ENCODE measurements at places on chromosomes 13 and 19.
A peak's percentile ranks its signal among the peaks of the same experiment; 100 is the strongest.

GRCh38 chr19:3944018-3944721 is 11.3 kb downstream of the NMRK2 start:
- no peak for DNase-seq

- no peak for DNase-seq
Observed at GRCh38 chr13:80086304-80086721, 254.6 kb downstream of the SPRY2 start.

DNA sequence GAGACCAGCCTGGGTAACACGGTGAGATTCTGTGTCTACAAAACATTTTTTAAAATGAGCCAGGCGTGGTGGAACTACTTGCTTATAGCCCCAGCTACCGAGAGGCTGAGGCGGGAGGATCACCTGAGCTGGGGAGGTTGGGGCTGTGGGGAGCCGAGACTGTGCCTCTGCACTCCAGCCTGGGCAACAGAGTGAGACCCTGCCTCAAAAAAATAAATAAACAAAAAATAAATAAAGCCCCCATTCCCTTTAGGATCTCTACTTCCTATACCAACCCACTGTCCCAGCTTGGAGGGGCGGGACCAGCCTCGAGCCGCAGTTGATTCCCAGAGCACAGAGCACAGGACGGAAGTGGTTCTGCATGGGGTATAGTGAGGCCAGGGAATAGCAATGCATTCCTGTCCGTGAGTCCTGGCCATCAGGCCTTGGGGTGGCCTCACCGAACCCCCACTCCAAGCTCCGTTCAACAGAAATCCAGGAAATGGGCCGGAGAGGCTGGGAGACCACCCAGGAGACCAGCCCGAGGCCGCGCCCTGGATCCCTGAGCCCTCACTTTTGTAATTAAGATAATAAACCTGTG is 4.9 kb upstream of the PTBP1 start:
- no peak for DNase-seq

DNA sequence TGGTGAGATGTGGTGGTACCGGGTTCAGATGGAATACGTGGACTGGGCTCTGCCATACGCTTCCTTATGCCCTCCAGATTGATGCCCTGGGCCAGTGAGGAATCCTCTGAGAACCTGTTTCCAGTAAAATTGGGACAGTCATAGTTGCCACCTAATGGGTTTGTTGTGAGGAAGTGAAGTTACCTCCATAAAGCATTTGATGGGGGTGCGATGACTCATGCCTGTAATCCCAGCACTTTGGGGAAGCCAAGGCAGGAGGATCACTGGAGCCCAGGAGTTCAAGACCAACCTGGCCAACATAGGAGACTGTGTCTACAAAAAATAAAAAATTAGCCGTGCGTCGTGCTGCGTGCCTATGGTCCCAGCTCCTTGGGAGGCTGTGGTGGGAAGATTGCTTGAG is 4.8 kb downstream of the SNRPA start:
- no peak for DNase-seq

- no peak for DNase-seq
Observed at GRCh38 chr19:30690935-30691818, 319.0 kb downstream of the ZNF536 start.

DNA sequence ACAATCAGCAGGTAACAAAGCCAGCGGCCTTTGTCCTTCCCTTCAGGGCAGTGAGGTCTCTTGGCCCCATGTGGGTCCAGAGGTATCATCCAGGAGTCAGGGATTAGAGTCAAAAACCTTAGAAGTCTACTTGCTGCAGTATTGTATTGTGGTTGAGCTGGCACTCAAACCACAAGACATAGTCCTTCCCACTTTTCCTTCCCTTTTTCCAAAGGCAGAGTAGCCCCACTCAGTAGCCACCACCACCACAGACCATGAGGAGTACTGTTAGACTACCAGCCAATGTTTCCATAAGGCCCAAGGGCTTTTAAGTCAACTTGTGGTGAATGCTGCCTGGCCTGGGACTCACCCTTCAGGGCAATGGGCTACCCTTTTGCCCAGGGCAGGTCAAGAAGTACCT is 27.1 kb upstream of the CCNA1 start:
- DNase-seq = no peak

GRCh38 chr19:56885173-56885985 is 44.9 kb upstream of the PEG3 start:
- no peak for DNase-seq

DNA sequence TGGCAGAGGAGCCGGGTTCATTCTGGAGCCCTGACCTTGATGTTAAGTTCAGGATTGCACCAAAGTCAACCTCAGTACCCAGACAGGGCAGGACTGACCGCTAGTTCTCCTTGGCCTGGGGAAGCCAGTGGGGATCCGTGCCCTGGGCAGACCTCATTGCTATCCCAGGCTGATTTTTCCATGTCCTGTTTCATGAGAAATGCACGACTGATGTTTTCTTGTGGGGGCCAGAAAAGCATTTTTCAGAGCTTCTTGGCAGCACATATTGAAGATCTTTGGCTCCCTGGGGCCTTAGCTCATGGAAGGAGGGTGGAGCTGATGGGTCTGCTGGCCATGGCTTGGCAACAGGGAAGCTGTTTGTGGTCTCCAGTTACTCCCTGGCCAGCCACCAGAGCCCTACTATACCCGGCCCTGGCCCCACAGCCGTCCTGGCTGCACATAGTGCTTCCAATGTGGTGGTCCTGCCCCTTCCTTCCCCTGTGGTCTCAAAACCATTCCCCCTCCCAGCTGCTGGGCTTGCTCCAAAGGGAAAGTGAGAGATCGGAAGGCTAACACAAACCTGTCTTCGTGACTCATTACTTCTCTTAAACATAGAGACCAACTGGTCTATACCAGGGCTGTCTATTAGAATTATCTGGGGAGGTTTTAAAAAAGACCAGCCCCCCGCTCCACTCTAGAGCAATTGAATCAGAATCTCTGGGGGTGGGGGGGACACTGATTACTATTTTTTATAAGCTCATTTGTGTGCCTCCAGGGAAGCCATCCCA is 11.2 kb downstream of the IL17D start:
- DNase-seq = no peak

GRCh38 chr19:54102421-54103169 is at the start of gene NDUFA3:
TSS of gene NDUFA3 (plus strand) at chr19:54102855. CDS start at chr19:54102879, 24 bp downstream.
- DNase-seq = peak; percentile 89

GRCh38 chr19:18650468-18651041 is 13.7 kb downstream of the KLHL26 start:
- no peak for DNase-seq

DNA sequence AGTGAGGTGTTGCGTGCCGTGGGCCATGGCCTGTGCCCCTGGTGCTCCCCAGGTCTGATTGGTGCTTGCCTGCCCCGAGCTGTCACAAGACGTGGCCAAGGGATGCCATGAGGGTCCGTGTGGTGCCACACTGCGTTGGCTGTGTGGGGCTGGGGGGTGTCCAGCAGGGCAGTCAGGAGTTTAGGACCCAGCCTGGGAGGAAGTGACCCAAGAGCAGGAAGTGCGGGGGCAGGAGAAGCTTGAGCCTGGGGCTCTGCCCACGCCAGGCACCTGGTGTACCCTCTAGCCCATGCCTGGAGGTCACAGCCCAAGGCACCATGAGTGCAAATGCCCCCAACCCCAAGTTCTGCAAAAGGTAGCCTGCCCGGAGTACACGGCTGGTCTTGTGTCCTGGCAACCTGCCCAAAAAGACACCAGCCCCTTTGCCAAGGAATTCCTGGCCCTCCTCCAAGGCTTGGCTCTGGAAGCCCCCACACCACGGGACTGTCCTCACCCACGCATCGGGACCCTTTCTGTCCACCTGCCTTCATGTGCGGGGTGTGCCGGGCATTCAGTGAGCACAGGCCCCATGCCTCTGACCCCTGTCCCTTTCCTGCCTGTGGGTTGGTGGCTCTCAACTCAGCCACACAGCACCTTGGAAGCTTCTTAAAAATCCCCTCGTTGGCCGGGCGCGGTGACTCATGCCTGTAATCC is 24.9 kb downstream of the MPND start:
- no peak for DNase-seq

GRCh38 chr19:49017666-49018351 is 918 bp upstream of the LHB start:
- no peak for DNase-seq

- DNase-seq = no peak
Observed at GRCh38 chr13:51585696-51586095, 1.4 kb downstream of the WDFY2 start.

GRCh38 chr19:33564836-33565338 is 43.3 kb upstream of the PEPD start:
- no peak for DNase-seq

DNA sequence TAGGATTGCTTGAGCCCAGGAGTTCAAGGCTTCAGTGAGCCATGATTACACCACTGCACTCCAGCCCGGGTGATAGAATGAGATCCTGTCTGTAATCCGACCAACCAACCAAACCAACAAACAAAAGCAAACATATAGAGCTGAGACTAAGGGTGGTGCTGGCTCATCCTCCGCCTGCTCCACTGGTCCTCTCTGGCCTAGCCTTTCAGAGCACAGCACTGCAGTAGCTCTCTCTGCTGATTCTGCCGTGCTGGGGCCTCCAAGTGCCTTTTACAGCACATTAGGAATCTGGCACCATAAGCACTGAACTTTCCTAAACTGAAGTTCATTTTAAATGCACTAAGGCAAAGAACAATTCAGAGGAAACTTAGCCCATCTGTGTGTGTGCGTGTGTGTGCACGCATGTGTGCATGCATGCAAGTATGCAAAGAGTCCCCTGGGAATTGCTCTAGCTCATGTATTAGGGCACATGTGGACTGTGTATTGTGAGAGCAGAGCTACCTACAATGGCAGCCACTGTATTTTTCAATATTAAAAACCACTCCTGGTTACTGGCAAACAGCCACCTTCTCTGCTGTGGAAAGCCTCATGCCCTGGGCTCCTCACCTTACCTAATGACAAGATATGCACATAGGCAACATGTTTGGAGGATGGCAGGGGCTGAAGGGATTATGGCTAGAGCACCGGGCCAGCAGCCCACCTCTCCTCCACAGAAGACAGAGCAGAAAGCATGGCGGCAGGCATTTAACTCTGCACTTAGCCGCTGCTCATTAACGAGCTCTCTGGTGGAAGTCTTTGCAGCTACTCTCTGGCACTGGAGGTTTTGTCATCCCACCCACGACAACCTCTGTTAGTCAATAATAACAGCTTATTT is 223.1 kb upstream of the TSHZ3 start:
- no peak for DNase-seq

DNA sequence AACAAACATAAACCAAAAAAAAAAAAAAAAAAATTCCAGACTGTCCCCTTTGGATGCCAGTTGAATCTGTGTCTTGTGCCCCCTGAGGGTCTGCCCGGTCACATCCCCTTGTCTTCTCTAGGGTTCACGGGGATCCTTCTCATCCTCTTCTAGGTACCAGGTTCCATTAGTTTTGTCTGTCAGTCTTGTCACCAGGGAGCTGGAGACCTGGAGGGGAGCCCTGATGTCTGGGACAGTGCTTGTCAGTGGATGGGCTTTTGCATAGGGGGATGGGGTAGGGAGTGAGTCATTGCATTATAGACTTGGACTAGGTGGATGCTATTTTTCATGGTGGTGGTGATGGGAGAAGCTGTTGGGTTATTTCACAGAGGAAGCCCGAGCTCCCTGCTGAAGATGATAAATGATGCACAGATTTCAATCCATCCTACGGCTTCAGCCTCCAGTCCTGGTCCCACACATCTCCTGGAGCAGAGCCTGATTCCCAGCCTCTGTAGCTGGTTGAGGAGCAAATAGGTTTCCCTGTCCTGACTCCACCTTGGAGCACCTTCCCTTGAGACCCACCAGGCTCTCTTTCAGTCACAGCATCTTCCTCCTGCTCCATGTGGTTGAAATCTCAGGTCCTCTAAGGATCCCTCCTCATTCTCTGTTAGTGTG is 26.0 kb downstream of the WTIP start:
- DNase-seq = no peak

- DNase-seq = no peak
Observed at GRCh38 chr19:8108560-8109445, 40.6 kb downstream of the FBN3 start.

GRCh38 chr19:48806818-48807589 is 3.8 kb downstream of the BCAT2 start:
- DNase-seq = no peak

- DNase-seq = no peak
Observed at GRCh38 chr13:51814825-51815650, 11.1 kb upstream of the DHRS12 start.

DNA sequence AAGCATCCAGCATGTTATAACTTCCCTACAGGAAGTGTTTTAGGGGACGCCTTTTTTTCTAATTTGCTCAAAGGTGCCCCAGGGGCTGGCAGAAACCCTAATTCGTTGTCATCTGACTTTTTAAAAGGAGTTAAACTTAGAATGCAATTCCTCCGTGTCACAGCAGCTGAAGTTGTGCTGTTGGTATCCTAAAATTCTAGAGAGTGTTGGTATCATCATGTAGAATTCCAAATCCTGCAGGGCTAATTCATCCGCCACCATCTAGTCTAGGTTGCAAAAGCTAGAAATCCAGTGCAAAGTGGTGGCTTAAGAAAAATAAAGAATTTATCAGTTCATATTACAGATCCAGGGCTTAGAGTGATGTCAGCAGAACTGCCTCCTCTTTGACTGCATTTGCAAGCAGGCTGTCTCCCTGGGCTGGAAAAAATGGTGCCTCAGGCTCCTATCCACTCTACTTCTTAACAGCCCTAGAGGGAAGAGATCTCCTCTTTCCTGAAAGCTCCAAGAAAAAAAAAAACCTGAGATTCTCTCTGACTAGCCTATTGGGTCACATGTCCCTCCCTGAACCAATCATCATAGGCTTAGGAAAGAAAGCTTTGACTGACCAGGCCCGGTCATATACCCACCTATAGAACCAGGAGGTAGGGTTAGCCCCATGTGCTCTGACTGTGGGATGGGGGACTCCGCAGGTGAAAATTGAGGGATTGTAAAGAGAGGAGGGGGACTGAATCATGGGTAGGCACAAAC is 73.0 kb downstream of the MAP4K1 start:
- DNase-seq = no peak

DNA sequence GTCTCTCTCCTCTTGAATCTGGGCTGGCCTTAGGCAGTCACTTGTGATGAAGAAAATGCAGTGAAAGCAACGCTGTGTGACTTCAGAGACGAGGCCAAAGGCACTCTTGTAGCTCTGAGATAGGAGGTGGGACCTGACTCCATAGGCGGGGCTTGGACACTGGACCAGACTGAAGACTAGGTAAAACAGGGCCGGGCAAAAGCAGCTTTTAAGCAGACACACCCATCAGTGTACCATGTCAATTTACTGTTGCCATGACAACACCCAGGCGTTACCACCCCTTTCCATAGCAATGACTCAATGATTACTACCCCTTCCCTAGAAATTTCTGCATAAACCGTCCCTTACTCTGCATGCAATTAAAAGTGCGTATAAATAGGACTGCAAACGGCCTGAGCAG is 6.6 kb upstream of the EID2 start:
- DNase-seq = no peak

- DNase-seq = no peak
Observed at GRCh38 chr19:45254044-45254531, 3.0 kb downstream of the MARK4 start.

DNA sequence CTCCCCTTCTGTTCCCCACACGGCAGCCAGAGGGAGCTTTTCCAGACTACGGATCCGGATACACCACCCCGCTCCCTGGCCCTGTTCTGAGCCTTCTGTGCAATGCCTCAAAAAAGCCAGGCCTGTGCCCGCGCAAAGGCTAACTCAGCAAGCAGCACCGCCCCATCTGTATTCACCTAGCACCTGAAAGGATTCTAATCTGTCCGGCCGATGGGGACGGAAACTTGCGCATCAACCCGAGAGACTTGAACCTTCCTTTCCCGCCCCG is 589 bp downstream of the ZBTB45 start:
- no peak for DNase-seq

- no peak for DNase-seq
Observed at GRCh38 chr19:21566073-21566472, 60.7 kb downstream of the ZNF429 start.

- DNase-seq = no peak
Observed at GRCh38 chr19:53389978-53390377, 5.0 kb upstream of the ZNF765 start.

- DNase-seq = no peak
Observed at GRCh38 chr19:9430444-9430843, 4.9 kb downstream of the ZNF266 start.

Measured in esophagus squamous epithelium (tissue), 5 donors.